ENCODE measurements at places on chromosomes 1 and 21. TPM values are rescaled to one million over a fixed set of nuclear protein-coding genes. Genes with fewer than 3 reads are reported as not detected.

GRCh38 chr1:225611537-225612223 is 41.2 kb downstream of the ENAH start:
- no peak for DNase-seq
- no peaks in the 10 kb centered on the region for H3K36me3 ChIP-seq
- H3K27ac ChIP-seq = peak overlapping the region; percentile 15
- H3K4me1 ChIP-seq = peaks cover 4% of the 10 kb centered on the region
- no peaks in the 10 kb centered on the region for H3K27me3 ChIP-seq

DNA sequence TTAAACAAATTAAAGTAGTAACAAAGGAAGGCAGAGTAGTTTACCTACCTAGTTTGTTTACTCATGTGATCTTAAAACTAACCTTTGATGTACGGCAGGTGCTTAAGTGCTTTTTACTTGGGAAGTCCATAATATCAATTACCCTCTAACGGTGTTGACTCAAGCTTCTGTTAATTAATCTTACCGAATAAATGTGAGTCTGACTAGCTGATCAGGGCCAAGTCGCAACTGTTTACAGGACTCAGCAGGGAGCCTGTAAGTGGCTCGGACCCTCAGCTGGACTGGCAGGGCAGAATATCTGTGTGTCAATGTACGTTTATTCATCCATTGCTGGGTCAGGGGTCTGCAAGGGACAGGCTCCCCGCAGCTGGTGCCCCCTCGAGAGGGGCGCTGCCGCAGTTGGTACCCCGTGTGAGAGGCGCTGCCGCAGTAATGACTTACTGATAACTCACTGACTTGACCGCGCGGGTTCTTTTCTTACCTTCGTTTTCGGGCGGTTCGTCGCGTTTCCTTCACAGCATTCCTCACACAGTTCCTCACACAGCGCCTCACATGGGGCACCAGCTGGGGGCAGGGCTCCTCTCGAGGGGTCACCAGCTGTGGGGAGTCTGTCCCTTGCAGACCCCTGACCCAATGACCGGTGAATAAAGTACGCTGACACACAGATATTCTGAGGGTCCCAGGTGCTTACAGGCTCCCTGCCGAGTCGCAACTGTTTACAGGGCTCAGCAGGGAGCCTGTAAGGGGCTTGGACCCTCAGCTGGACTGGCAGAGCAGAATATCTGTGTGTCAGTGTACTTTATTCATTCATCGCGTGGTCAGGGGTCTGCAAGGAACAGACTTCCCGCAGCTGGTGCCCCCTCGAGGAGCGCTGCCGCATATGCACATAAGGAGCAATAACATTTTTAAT is 3.0 kb downstream of the FMO1 start:
- H3K27ac ChIP-seq = no peak overlapping the region
- no peaks in the 10 kb centered on the region for H3K27me3 ChIP-seq
- DNase-seq = no peak

TOMM40L gene
- 12.7 TPM for total RNA-seq

DNA sequence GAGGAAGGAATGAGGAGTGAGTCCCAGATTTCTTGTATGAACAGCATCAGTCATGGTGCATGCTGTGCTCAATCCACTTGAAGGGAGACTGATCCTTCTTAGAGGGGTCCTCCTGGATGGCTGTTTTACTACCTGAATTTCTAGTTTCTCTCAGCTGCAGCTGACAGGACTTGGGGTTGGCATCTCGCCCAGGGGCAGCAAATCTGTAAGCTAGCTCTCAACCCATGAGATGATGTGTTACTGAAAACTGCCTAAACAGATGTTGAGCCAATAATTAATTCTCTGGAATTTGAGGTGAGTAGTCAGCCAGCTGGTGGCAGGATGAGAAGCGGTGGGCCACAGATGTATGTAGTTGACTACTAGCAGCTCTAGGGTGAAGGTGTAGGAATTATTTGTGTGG is 19.6 kb downstream of the BACH1 start:
- peaks cover 73% of the 10 kb centered on the region for H3K4me1 ChIP-seq
- H3K36me3 ChIP-seq = no peaks in the 10 kb centered on the region
- DNase-seq = peak; percentile 36
- H3K4me3 ChIP-seq = no peak overlapping the region

AHCTF1 gene
- total RNA-seq = 22.4 TPM

- no peak overlapping the region for H3K27ac ChIP-seq
- peaks cover 6% of the 10 kb centered on the region for H3K4me1 ChIP-seq
- no peaks in the 10 kb centered on the region for H3K27me3 ChIP-seq
Measured at GRCh38 chr1:211344152-211344618, 17.6 kb downstream of the TRAF5 start.

DNA sequence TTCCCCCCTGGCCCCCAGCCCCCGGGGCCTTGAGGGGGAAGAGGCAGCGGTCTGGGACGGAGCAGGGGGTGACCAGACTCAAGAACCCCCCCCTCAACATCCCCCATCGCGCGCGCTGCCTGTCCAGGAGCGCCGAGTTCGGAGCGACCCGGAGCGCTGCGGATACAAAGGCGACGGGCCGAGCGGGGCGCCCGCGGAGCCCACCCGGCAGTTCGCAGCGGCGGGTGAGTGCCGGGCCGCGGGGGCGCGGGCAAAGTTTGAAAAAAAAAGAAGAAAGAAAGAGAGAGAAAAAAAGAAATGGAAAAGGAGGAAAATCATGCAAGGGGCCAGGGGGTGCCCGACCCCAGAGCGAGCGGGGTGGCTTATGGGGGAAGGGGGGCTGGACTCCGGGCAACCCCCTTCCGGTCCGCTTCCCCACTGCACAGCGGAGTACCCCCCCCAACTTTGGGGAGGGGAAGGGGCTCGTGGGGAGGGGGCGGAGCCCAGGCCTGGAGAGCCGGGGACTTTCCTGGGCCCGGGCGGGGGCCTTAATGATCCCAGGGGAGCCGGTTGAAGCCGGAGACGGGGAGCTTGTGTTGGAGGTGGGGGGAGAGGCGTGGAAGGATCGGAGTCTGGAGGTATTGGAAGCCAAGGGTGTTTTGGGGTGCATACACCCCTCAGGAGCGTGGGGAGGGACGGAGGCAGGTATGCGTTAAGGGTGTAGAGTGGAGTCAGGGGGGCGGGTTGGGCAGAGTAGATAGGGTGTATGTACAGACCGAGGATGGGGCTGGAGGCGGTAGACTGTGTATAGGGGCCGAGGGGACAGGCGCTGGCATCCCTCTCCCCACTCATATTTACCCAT is 502 bp downstream of the VANGL2 start:
- H3K27me3 ChIP-seq = no peaks in the 10 kb centered on the region
- DNase-seq = no peak
- peak overlapping the region; percentile 48 for H3K4me3 ChIP-seq
- no peaks in the 10 kb centered on the region for H3K36me3 ChIP-seq
- H3K4me1 ChIP-seq = no peaks in the 10 kb centered on the region

GRCh38 chr1:113534130-113534817 is 144.0 kb downstream of the MAGI3 start:
- DNase-seq = no peak
- no peaks in the 10 kb centered on the region for H3K4me1 ChIP-seq
- H3K36me3 ChIP-seq = no peaks in the 10 kb centered on the region
- H3K27me3 ChIP-seq = no peaks in the 10 kb centered on the region
- H3K4me3 ChIP-seq = no peak overlapping the region
- no peak overlapping the region for H3K27ac ChIP-seq

DNA sequence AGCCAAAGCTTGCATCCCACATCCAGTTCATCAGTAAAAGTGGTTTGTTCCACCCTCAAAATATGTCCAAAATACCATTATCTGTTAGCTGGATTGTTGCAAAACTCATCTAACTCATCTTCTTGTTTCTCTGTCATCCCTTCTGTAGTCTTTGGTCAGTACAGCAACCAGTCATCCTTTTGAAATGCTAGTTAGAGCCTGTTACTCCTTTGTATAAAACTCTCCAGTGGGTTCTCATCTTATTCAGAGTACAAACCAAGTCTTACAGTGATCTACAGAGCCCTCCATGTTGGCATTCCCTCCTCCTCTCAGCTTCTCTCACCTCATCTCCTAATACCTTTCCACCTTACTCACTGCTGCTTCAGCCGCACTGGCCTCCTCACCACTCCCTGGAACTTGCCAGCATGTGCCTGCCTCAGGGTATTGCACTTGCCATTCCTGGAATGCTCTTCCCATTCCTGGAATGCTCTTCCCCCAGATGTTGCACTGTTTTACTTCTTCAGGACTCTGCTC is 70.6 kb downstream of the LAMC1 start:
- H3K4me1 ChIP-seq = peaks cover 39% of the 10 kb centered on the region
- H3K36me3 ChIP-seq = no peaks in the 10 kb centered on the region
- no peaks in the 10 kb centered on the region for H3K27me3 ChIP-seq
- H3K27ac ChIP-seq = no peak overlapping the region

SYNC gene
- total RNA-seq = 11.9 TPM

TEX38 gene
- not detected for total RNA-seq

GFI1 gene
- 1.3 TPM for total RNA-seq

- no peak for DNase-seq
- no peaks in the 10 kb centered on the region for H3K4me1 ChIP-seq
- no peak overlapping the region for H3K4me3 ChIP-seq
- peaks cover 8% of the 10 kb centered on the region for H3K27me3 ChIP-seq
- H3K27ac ChIP-seq = no peak overlapping the region
Measured at GRCh38 chr1:24857507-24858133, 72.5 kb downstream of the RUNX3 start.

DNA sequence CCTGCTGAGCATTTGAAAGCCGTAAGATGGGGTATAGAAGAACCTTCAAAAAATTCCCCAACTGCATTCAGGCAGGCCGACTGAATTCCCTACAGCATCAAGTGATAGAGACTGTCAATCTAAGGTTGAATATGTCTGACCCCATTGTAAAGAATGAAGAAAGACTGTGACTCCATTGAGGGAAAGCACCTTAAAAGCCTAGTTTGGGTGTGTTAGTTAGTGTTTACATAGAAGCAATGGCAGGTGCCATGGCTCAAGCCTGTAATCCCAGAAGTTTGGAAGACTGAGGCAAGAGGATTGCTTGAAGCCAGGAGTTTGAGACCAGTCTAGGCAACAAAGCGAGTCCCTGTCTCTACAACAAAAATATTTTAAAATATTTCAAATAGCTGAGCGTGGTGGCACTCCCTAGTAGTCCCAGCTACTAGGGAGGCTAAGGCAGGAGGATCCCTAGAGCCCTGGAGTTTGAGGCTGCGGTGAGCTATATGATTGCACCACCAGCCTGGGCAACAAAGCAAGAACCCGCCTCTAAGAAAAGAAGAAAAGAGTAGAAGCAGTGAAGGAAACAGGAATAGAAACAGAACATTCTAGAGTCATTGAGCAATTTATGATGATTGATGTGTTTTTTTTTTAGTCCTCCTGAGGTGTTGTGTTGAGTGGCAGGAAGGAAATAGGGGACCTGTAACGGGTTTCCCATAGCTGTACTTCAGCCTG is 15.4 kb downstream of the POLR3GL start:
- no peak for DNase-seq
- peak overlapping the region; percentile 100 for H3K27ac ChIP-seq
- no peaks in the 10 kb centered on the region for H3K27me3 ChIP-seq
- H3K36me3 ChIP-seq = no peaks in the 10 kb centered on the region

GRCh38 chr1:93694819-93695218 is 13.2 kb upstream of the BCAR3 start:
- no peaks in the 10 kb centered on the region for H3K27me3 ChIP-seq
- no peak for DNase-seq
- no peak overlapping the region for H3K4me3 ChIP-seq
- peaks cover 8% of the 10 kb centered on the region for H3K4me1 ChIP-seq

DNA sequence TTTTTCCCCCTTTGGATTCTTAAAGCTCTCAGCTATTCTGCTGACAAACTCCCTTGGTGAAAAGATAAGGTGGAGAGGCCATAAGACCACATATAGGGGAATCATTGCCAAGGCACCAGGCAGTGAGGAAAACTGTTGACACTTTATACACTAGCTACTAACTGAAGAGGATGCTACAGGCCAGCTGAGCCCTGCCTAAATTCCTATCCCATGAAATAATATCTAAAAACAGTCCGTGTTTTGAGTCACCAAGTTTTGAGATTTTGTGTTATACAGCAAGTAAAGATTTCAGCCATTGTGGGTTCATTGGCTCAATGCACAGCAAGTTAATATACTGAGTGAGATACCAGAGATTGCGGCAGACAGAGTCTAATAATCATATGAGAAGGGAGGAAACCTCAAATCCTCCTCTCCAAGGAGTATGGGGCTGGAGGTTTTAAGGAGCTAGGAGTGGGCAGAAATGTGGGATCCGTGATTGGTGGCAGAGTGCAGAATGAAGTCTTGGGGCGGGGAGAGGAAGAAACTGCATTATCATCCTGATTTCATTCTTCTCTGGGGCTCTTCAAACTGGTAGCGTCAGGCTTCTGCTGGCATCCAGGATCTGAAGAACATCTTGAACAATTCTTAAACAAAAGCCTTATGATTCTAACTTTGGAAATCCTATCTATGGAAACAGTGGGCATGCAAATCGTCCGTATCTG is 9.2 kb downstream of the CLDN8 start:
- no peaks in the 10 kb centered on the region for H3K4me1 ChIP-seq
- no peaks in the 10 kb centered on the region for H3K36me3 ChIP-seq
- no peaks in the 10 kb centered on the region for H3K27me3 ChIP-seq
- H3K27ac ChIP-seq = no peak overlapping the region
- DNase-seq = no peak

GRCh38 chr21:43933199-43933598 is 68.2 kb downstream of the AGPAT3 start:
- H3K36me3 ChIP-seq = no peaks in the 10 kb centered on the region
- peaks cover 8% of the 10 kb centered on the region for H3K4me1 ChIP-seq
- no peak overlapping the region for H3K4me3 ChIP-seq
- no peak overlapping the region for H3K27ac ChIP-seq
- DNase-seq = no peak

GRCh38 chr1:74673351-74674111 is at the start of gene ERICH3:
Gene ERICH3 (minus strand): TSS chr1:74673792. CDS start chr1:74673519, 273 bp downstream.
- DNase-seq = no peak
- no peak within 1 kb of the TSS for H3K4me3 ChIP-seq
- H3K27ac ChIP-seq = no peak within 1 kb of the TSS
- H3K4me1 ChIP-seq = peaks cover 6% of the 10 kb centered on the region

DNA sequence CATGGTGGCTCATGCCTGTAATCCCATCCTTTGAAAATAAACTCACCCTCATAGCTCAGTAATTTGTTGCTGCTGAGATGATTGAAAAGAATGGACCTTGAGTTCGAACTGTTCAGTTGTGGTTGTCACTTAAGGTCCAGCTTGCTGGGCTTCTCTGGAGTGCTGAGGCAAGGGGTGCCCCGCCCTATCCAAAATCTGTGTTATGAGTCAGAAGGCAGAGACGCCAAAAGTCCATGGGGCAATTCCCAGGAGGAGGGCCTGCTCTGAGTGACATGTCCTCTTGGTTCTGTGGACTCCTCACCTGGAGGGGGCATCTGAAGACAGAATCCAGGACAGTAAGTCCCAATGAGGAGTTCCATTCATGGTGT is 64.8 kb downstream of the MYOM3 start:
- no peaks in the 10 kb centered on the region for H3K36me3 ChIP-seq
- DNase-seq = no peak
- H3K27ac ChIP-seq = no peak overlapping the region
- H3K4me1 ChIP-seq = peaks cover 10% of the 10 kb centered on the region

CACNA1S gene
- not detected for total RNA-seq

DPM3 gene
- total RNA-seq = 63.1 TPM

Data from left lung (tissue), 14 donors.